ENCODE measurements at places on chromosomes 13 and 19. TPM values are rescaled to one million over a fixed set of nuclear protein-coding genes. Genes with fewer than 3 reads are reported as not detected.

GNG8 gene
- not detected for total RNA-seq

- DNase-seq, result peak; percentile 84
- H3K27ac ChIP-seq, result no peak overlapping the region
- H3K27me3 ChIP-seq, result no peaks in the 10 kb centered on the region
Measured at GRCh38 chr13:73984949-73985691, 149.1 kb downstream of the KLF12 start.

ATP12A gene
- 0.27 TPM for total RNA-seq

LYPD5 gene
- total RNA-seq, result 0.62 TPM

NLRP4 gene
- total RNA-seq, result not detected

SIGLEC8 gene
- total RNA-seq, result not detected

GRCh38 chr13:105598529-105598928 is 936.9 kb downstream of the EFNB2 start:
- H3K4me3 ChIP-seq, result no peak overlapping the region
- H3K36me3 ChIP-seq, result no peaks in the 10 kb centered on the region
- no peaks in the 10 kb centered on the region for H3K4me1 ChIP-seq
- no peaks in the 10 kb centered on the region for H3K27me3 ChIP-seq

RDH8 gene
- total RNA-seq, result not detected

SIGLEC9 gene
- 0.20 TPM for total RNA-seq

DNA sequence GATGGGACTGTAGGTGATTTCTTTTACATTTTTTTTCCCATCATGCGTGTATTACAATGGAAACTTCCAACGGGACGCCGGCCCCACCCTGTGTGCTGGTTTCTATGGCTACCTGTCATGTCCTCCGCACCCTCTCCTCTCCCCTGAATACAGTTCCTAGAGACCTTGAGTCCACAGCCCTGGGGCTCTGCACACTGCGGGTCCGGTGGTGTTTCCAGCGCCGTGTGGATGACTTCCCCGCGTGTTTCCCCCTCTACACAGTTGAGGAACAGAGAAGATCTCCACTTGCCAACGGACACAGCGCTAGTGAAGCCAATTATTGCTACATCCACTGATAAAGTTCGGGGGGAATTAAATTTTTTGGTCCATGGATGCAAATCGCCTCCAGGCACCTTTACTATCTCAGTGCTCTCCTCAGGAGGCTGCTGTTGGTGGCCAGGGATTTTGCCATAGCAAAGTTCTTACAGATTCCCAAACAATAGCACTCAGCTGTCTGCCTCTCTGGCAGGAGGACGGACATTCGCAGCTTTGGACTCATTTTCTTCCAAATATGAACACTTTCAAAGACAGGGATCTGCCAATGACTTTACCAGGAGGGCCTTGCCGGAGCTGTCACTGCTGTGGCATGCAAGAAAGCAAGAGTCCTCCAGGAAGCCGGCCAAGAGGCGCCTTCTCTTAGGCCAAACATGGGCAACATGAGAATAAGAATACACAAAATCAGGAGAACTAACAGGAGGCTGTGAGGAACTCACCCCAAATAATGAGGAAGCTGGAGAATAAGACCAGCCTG is 39.3 kb upstream of the GAS6 start:
- no peak for DNase-seq
- H3K27me3 ChIP-seq, result peaks cover 12% of the 10 kb centered on the region
- H3K4me3 ChIP-seq, result no peak overlapping the region
- no peaks in the 10 kb centered on the region for H3K4me1 ChIP-seq
- no peaks in the 10 kb centered on the region for H3K36me3 ChIP-seq

- no peak overlapping the region for H3K4me3 ChIP-seq
- DNase-seq, result no peak
- no peak overlapping the region for H3K27ac ChIP-seq
- H3K36me3 ChIP-seq, result no peaks in the 10 kb centered on the region
- H3K4me1 ChIP-seq, result no peaks in the 10 kb centered on the region
Measured at GRCh38 chr19:56718231-56718630, 46.7 kb upstream of the ZNF835 start.

DNA sequence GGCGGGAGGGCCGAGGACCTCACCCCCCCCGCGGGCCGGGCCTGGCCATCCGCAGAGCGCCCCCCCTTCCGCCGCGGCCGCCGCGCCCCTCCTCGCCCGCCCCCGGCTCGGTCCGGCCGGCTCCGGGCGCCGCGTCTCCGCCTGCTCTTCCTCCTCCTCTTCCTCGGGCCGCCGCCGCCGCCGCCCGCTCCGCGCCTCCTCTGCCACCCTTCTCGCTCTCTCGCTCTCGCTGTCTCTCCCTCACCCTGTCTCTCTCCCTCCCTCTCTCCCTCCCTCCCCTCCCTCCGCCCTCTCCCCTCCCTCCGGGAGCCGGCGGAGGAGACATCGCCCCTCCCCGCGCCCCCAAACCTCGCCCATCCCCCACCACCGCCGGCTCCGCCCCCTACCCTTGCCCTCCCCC is at the start of gene SHANK1:
Gene SHANK1 (minus strand): TSS at position 237 of the 400 bp plus-strand sequence. CDS start 2,883 bp downstream, outside the sequence.
- DNase-seq, result no peak
- H3K27me3 ChIP-seq, result peaks cover 63% of the 10 kb centered on the region
- H3K27ac ChIP-seq, result no peak within 1 kb of the TSS
- peaks cover 8% of the 10 kb centered on the region for H3K4me1 ChIP-seq
- no peaks in the 10 kb centered on the region for H3K36me3 ChIP-seq
- no peak within 1 kb of the TSS for H3K4me3 ChIP-seq

- no peaks in the 10 kb centered on the region for H3K36me3 ChIP-seq
- H3K4me1 ChIP-seq, result peaks cover 4% of the 10 kb centered on the region
Measured at GRCh38 chr19:1674293-1674679, 21.9 kb upstream of the TCF3 start.

SLC5A5 gene
- total RNA-seq, result 1.7 TPM

GRCh38 chr19:30647891-30648720 is 275.9 kb downstream of the ZNF536 start:
- DNase-seq, result no peak
- peaks cover 2% of the 10 kb centered on the region for H3K27me3 ChIP-seq
- H3K27ac ChIP-seq, result no peak overlapping the region
- H3K36me3 ChIP-seq, result no peaks in the 10 kb centered on the region

DNA sequence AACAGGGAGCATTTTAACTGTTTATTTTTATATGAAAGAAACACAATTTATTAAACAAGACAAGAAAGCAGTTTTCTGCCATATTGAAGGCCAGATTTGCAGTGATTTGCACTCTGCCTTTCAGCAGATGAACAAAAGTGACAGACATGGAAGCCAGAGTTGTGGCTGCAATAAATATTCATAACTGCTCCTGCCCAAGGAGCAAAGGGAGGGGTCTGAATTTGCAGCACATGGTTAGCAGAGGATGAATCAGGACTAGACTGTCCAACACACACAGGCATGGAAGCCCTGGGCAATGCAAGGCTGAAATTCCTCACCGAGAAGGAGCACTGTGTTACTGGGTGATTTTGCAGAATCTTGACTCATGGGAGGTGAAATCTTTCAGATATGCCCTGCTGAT is 418.2 kb downstream of the DCT start:
- no peak overlapping the region for H3K27ac ChIP-seq
- DNase-seq, result no peak
- no peaks in the 10 kb centered on the region for H3K4me1 ChIP-seq
- no peaks in the 10 kb centered on the region for H3K36me3 ChIP-seq

SULT2A1 gene
- total RNA-seq, result not detected

GRCh38 chr13:25165663-25166062 is 6.4 kb downstream of the AMER2 start:
- H3K4me1 ChIP-seq, result no peaks in the 10 kb centered on the region
- H3K36me3 ChIP-seq, result no peaks in the 10 kb centered on the region

ZNF235 gene
- total RNA-seq, result 5.5 TPM

SLITRK6 gene
- not detected for total RNA-seq

DAND5 gene
- 0.15 TPM for total RNA-seq

DNA sequence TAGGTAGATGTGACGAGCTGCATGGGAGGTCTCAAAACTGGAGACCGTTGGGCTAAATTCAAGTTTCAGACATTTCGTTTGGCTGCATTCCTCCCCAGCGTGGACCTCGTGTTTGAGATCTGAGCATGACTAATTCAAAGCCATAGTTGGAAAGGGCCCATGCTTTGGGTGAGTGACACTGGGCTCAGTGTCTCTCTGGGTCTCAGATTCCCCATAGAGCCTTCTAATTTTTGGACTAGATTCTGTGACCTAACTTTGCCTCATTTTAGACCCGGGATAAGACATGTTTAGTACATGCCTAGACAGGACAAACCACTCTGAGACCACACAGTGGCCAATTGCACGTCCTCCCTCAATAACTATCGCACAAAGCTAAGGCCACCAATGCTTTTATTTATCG is 16.6 kb downstream of the CKM start:
- no peak for DNase-seq
- H3K27me3 ChIP-seq, result no peaks in the 10 kb centered on the region
- H3K36me3 ChIP-seq, result no peaks in the 10 kb centered on the region
- no peak overlapping the region for H3K27ac ChIP-seq

ZNF175 gene
- 7.3 TPM for total RNA-seq

GRCh38 chr19:45244133-45244794 is 943 bp downstream of the EXOC3L2 start:
- H3K27ac ChIP-seq, result no peak overlapping the region
- no peak overlapping the region for H3K4me3 ChIP-seq
- peaks cover 6% of the 10 kb centered on the region for H3K4me1 ChIP-seq
- H3K27me3 ChIP-seq, result peaks cover 10% of the 10 kb centered on the region
- no peak for DNase-seq

- H3K27ac ChIP-seq, result peak overlapping the region; percentile 97
- H3K4me1 ChIP-seq, result peaks cover 36% of the 10 kb centered on the region
- H3K27me3 ChIP-seq, result no peaks in the 10 kb centered on the region
- peaks cover 25% of the 10 kb centered on the region for H3K36me3 ChIP-seq
- H3K4me3 ChIP-seq, result peak overlapping the region; percentile 97
Measured at GRCh38 chr19:47778954-47779351, 450 bp downstream of the SELENOW start.

GRCh38 chr13:105678072-105678471 is 857.4 kb downstream of the EFNB2 start:
- H3K27ac ChIP-seq, result no peak overlapping the region
- no peak overlapping the region for H3K4me3 ChIP-seq
- H3K36me3 ChIP-seq, result no peaks in the 10 kb centered on the region
- no peaks in the 10 kb centered on the region for H3K27me3 ChIP-seq
- DNase-seq, result no peak
